ENCODE measurements at places on chromosomes 1 and 21. TPM values are rescaled to one million over a fixed set of nuclear protein-coding genes. Genes with fewer than 3 reads are reported as not detected.

GRCh38 chr1:84871181-84871580 is 21.8 kb downstream of the LPAR3 start:
- no peaks in the 10 kb centered on the region for H3K36me3 ChIP-seq
- H3K27ac ChIP-seq = no peak overlapping the region
- no peak overlapping the region for H3K4me3 ChIP-seq
- H3K27me3 ChIP-seq = no peaks in the 10 kb centered on the region

Gene C1orf159
- total RNA-seq = 4.5 TPM

Gene TRAF3IP3
- 1.4 TPM for total RNA-seq

Gene SHE
- 8.2 TPM for total RNA-seq

Gene C1orf52
- total RNA-seq = 21.5 TPM

Gene S100A8
- total RNA-seq = 6.6 TPM

GRCh38 chr1:16243215-16243610 is 6.2 kb upstream of the CPLANE2 start:
- peaks cover 32% of the 10 kb centered on the region for H3K4me1 ChIP-seq
- no peak overlapping the region for H3K4me3 ChIP-seq
- DNase-seq = no peak
- H3K36me3 ChIP-seq = peaks cover 16% of the 10 kb centered on the region
- no peaks in the 10 kb centered on the region for H3K27me3 ChIP-seq
- no peak overlapping the region for H3K27ac ChIP-seq

Gene LRRC42
- total RNA-seq = 19.3 TPM

GRCh38 chr1:209609791-209610630 is 26.5 kb downstream of the CAMK1G start:
- no peaks in the 10 kb centered on the region for H3K4me1 ChIP-seq
- no peaks in the 10 kb centered on the region for H3K27me3 ChIP-seq
- H3K36me3 ChIP-seq = no peaks in the 10 kb centered on the region

DNA sequence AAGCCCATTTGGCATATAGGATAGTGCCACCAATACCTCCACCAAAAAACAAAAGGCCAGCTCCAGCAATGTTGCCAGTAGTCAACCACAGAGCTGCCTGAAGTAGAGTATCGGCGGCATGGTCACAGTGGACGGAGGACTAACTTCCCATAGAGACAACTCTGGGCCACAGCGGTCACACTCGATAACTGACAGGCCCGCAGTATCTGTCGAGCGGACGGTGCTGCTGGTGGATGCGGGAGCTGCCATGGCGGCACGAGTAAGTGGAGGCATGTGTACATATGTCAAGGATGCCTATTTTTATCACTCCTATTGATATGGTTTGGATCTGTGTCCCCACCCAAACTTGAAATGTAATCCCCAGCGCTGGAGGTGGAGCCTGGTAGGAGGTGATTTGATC is 4.1 kb downstream of the KRTAP12-1 start:
- H3K27ac ChIP-seq = no peak overlapping the region
- peaks cover 5% of the 10 kb centered on the region for H3K4me1 ChIP-seq
- H3K36me3 ChIP-seq = no peaks in the 10 kb centered on the region
- peaks cover 18% of the 10 kb centered on the region for H3K27me3 ChIP-seq

- no peak overlapping the region for H3K4me3 ChIP-seq
- no peak for DNase-seq
- no peaks in the 10 kb centered on the region for H3K36me3 ChIP-seq
Observed at GRCh38 chr1:86394416-86394815, 1.7 kb downstream of the ODF2L start.

DNA sequence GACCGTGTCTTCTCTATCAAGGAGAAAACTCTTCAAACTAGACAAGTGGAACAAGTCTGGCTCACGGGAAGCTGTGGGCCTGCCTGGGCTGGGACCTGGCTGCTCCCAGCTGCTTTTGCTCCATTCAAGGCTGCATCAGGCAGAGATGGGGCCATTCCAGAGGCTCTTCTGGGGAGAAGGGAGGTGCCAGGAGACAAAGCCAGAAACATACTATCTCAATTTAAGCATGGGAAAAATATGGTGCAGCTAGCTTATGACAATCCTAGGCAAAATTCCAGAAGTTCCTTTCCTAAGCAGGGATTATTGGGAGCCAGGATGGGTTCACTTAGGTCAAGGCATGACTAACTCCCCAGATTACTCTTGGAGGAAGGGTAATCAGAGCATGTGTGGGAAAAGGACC is 90.8 kb upstream of the SLC2A1 start:
- no peaks in the 10 kb centered on the region for H3K36me3 ChIP-seq
- H3K4me3 ChIP-seq = no peak overlapping the region
- peak; percentile 85 for DNase-seq
- H3K27me3 ChIP-seq = no peaks in the 10 kb centered on the region

Gene MSH4
- total RNA-seq = 0.44 TPM

GRCh38 chr21:37746849-37747248 is 169.4 kb downstream of the KCNJ6 start:
- no peak overlapping the region for H3K4me3 ChIP-seq
- no peaks in the 10 kb centered on the region for H3K27me3 ChIP-seq
- DNase-seq = no peak
- no peak overlapping the region for H3K27ac ChIP-seq

Gene SPATA46
- total RNA-seq = not detected

DNA sequence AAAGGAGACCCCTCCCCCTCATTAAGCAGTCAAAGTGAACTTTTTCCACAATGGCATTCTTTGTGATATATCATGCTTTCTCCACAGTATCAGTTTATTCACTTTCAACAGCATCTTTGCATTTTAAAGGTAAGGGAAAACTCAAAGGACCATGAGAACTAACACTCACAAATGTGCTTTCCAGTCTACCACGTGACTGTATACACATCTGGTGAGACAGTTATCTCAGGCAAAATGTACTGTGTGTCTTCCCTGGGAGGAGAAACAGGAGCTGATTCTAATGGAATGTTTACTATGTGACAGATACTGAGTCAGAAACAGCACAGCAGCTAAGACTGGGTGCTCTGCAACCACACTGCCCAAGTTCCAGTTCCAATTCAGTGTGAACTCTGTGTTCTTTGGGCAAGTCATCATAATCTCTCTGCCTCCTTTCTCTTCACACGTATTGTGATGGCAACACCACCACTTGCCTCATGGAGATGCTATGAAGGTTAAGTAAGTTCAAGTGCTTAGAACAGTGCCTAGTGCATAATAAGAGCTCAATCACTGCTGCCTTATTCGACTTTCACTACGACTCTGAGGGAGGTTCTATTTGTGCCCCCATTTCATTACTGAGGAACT is 79.0 kb downstream of the SLC45A1 start:
- H3K27me3 ChIP-seq = no peaks in the 10 kb centered on the region
- no peak overlapping the region for H3K4me3 ChIP-seq
- DNase-seq = peak; percentile 88
- H3K36me3 ChIP-seq = peaks cover 23% of the 10 kb centered on the region
- H3K4me1 ChIP-seq = peaks cover 25% of the 10 kb centered on the region

DNA sequence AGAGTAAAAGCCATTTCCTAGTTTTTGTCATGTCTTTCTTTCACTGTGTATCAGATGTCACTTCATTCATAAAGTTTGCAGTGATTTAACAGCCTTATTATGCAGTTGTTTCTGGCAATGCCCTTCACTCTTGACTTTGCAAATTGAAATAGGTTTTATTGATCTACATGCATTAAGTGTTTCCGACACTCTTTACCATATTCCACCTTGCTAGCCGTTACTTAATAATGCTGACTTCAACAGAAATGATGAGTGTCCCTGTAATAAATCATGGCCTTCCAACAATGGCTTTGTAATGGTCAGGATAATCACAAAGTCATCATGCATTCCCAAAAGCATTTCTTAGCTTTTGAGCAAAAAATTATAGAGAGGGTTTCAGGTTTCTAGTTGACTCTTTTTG is 236.8 kb upstream of the FMN2 start:
- no peaks in the 10 kb centered on the region for H3K4me1 ChIP-seq
- no peak overlapping the region for H3K27ac ChIP-seq
- no peaks in the 10 kb centered on the region for H3K36me3 ChIP-seq
- no peak for DNase-seq
- no peak overlapping the region for H3K4me3 ChIP-seq

Gene LCE1E
- not detected for total RNA-seq

Gene TMEM125
- total RNA-seq = not detected

Gene SLC45A3
- 2.3 TPM for total RNA-seq

Gene DCST1
- total RNA-seq = not detected

Gene LIN28A
- not detected for total RNA-seq

GRCh38 chr1:9249534-9250410 is 15.2 kb downstream of the H6PD start:
- no peaks in the 10 kb centered on the region for H3K27me3 ChIP-seq
- no peak overlapping the region for H3K27ac ChIP-seq
- no peak for DNase-seq
- H3K36me3 ChIP-seq = peaks cover 49% of the 10 kb centered on the region

Data from muscle of leg (tissue), 16 donors.